ENCODE measurements at places on chromosomes 11 and 22. TPM values are rescaled to one million over a fixed set of nuclear protein-coding genes. Genes with fewer than 3 reads are reported as not detected.
A peak's percentile ranks its signal among the peaks of the same experiment; 100 is the strongest.

- DNase-seq = peak; percentile 47
These were observed 3.3 kb upstream of the GRK2 start for GRCh38 chr11:67262731-67263675.

DNA sequence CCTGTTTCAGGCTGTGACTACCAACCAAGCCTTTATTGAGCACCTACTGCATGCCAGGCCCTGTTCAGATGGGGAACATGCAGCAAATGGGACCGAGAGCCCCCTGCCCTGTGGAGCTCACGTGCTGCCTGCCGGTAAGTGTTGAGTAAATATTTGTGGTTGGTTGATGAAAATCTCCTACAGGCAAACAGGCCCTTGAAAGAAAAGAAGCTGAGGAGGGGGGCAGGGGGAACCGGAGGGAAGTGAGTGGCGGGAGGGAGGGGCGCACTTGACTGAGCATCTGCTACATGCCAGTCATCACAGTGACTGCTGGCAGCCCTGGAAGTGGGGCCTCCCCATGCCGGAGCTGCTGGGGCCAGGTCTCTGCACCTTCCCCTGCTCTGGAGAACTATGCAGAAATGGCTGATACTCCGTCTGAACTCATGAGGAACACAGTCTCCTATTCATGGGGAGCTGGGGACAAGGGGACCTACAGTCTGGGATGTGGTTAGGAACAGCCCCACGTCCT lies 34.2 kb downstream of the MACROD1 start:
- DNase-seq = no peak

DNA sequence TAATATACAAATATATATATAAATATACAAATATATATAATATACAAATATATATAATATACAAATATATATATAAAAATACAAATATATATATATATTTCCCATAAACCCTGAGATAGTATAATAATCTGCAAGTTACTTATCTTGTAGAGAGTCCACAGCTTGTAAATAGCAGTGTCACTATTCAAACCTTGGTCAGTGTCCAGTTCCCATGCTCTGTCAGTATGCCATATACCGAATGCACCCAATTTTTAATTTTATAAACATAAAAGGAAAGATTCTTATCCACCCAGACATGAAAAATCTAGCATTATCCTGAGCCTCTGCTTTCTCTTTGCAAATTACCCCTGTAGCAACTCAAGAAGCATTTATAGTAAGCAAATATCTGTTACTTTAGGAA lies 21.6 kb upstream of the CTSC start:
- DNase-seq = no peak

DNA sequence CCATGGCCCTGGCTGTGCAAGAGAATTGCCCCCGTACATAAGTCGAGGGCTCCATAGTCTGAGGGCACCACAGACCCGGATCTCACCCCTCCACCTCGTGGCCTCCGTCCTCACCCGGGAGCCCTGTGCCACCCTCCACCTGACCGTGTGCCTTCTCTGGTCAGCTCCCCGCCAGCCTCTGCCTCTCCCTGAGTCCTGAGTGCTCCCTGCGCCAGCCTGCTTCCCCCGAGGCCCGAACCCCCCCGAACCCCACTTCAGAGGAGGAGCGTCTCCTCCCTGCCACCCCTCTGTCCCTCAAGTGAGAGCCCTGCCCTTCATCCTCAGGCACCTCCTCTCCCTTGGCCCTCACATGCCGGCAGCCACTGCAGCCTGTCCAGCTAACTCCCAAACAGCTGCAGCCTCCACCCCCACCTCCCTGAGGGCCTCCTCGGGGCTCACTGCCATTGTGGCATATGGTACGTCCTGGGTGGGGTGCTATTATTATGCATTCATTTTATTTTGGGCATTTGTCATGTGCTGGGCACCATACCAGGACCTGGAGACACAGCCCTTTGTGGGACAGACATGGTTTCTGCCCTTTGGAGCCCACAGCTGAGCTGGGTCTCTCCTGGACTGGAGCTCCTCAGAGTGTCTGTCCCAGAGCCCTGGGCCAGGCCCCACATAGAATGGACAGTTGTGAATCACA lies 67.2 kb downstream of the MYO7A start:
- no peak for DNase-seq

GRCh38 chr22:38753948-38754750 lies 1.6 kb downstream of the SUN2 start:
- DNase-seq = no peak

MS4A3 gene
- total RNA-seq = 18.1 TPM

- no peak for DNase-seq
These were observed 45.8 kb downstream of the LRRC32 start for GRCh38 chr11:76624500-76625379.

PANX3 gene
- not detected for total RNA-seq

DNA sequence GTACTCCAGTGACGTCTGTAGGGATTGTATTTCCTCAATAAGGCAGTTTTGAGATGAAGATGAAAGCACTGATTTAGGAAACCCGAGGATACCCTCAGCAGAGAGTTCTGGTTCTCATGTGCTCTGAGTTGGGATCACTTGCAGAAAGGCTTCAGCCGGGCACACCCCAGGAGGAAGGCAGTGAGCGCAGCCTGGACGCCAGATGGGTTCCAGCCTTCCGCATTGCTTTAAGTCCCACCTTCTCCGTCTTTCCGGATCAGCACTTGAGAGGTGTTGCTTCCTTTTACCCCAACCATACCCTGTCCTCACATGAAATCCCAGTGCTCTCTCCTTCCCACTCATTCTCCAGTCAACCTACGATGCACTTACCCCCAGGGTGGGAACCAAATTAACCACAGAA lies 239.5 kb upstream of the CADM1 start:
- no peak for DNase-seq

GRCh38 chr11:43950311-43950855 lies 7.9 kb downstream of the C11orf96 start:
- no peak for DNase-seq

DNA sequence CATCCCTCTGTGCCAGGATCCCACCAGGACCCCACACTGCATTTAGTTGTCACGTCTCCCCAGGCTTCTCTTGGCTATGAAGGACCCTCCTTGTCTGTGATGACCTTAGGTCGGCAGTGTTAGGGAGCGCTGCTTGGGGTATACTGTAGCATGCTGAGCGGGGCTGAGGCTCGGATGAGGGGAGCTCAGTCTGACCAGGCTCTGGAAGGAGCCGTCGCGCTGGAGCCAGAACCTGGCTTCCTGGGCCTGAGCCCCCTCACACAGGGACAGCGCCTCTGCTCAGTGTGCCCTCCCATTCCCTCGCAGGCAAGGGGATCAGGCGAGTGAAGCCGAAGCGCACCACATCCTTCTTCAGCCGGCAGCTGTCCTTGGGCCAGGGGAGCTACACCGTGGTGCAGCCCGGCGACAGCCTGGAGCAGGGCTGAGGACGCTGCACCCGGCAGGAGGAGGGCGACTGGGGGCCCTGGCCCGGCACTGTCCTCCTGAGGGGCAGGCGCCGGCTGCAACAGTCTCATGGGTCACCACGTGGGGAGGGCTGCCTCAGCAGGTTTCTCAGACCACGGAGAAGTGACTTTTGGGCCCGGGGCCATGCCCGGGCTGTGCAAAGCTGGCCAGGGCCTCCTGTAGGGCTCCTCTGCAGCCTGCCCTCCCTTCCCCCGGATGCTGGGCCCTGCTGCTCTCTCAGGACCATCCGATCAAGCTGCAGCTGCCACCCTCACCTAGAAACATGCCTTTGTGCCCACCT lies 11.5 kb upstream of the NEAT1 start:
- DNase-seq = no peak

GAS2 gene
- 18.9 TPM for total RNA-seq

MOGAT2 gene
- 9.6 TPM for total RNA-seq

- no peak for DNase-seq
These were observed 5.6 kb upstream of the LDLRAD3 start for GRCh38 chr11:35938231-35938630.

Data from skin of body (tissue), 3 donors.